Left renal cortex interstitium (tissue), 4 donors: ENCODE measurements at places on chromosomes 6 and 20. TPM values are rescaled to one million over a fixed set of nuclear protein-coding genes. Genes with fewer than 3 reads are reported as not detected.

ERVFRD-1 gene
- 0.09 TPM for polyA plus RNA-seq

POM121L2 gene
- not detected for polyA plus RNA-seq

DNA sequence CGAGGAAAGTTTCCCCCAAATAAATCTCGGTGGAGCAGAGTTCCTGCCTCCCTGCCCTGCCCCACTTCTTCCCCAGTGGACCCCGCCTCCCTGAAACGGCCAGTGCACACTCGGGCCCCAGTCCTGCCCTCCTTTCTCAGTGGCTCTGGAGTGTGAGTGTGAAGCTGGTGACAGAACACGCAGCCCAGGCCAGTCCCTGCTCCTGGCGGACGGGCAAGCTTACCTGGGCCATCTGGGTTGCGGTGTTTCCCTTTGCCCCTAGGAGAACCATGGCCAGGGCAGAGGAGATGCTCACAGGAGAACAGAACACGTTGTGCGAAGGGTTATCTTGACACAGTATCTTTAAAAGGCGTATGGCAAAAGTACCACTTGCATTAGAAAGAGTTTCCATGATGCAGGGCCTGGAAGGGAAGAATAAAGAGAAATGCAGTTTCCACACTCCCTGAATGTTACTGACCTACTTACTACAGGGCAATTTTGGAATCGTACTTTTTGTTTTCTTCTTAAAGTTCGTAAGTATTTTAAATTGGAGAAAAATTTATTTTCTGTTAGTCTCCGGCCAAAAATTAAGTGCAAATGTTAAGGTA, 2.8 kb downstream of the SERPINB9 start:
- DNase-seq: no peak

- DNase-seq: no peak
Measured at GRCh38 chr20:53582574-53583351, 10.9 kb downstream of the ZNF217 start.

DNA sequence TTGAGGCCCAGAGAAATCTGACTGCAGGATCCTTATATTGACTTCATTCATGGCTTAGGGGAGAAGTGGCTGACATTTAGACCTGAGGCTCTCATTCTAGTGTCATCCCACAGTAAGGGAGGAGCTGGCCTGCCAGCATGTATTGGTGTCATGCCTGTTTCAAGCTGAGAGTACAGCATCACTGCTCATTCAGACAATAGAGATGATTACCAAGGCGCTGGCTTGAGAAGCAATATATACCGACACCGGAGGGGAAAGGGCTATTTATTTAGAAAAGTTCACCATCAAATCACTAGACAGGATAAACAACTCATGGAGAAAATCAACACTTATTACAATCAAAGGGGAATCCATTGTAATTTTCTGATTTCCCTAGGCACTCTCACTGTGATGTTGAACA, 84.4 kb upstream of the HDAC2 start:
- no peak for DNase-seq
